ENCODE measurements at places on chromosomes 3 and 15.
A peak's percentile ranks its signal among the peaks of the same experiment; 100 is the strongest.

GRCh38 chr3:184981071-184981470 is 169.1 kb downstream of the VPS8 start:
- no peak for DNase-seq

- no peak for DNase-seq
Observed at GRCh38 chr3:141019244-141019643, 31.9 kb upstream of the SPSB4 start.

DNA sequence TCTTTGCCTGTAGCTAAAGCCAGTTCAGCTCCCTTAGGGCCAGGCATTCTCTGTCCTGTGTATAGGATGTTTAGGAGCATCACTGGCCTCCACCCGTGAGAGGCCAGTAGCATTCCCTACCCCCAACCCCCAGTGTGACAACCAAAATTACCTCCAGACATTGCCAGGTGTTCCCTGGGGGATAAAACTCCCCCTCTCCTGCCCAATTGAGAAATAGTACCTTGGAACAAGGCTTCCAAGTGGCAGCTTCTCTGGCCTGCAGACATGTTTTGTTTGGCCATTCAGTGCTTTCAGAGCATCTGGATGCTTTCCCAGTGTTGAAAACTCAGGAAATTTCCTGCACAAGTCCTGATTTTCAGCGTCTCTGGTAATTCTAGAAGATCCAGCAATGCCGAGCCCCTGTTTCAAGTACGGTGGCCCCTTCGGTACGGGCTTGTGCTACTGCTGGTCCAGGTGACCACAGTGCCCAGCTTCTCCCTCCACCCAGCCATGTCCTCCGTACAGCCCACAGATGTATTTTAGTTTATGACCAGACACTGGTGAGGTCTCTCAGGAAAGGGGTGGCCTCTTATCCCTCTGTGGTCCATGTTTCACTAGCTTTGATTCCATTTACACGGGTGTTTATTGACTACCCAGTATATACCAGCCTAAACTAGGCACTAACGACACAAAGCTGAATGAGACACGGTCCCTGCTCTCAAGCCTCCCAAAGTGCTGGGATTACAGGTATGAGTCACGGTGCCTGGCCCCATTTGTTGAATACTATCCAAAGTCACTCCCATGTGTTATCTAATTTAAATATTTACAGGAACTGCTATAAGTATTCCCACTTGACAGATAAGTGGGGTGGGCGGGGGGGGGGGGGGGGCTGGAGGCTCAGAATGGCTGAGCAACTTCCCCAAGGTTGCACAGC is 125.4 kb upstream of the RAD18 start:
- DNase-seq, result no peak

DNA sequence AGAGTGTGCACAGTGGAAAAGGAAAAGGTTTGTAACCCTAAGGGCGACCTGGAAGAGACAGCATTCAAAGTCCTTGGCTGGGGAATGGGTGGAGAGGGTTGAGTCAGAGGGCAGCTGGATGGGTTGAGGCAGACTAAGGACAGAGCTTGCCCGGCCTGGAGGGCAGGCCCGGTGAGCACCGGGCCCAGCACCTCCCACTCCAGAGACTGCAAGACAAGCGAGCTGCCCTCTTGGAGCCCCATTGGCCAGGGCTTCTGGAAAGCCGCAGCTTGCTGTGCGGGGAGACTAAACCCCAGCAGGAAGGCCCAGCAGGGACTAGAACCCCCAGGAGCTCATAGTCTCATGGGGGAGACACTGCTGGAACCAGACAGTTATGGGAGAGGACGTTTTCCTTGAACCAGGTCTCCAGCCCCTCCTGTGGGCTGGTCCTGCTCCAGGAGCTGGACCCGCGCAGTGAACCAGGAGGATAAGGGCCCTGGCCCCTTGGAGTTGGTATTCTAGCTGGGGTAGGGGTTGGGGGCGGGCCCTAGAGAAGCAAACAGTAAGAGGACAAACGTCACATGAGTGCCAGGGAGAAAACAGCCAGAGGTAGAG is 59.1 kb downstream of the RGMA start:
- DNase-seq, result no peak

- DNase-seq, result no peak
Observed at GRCh38 chr3:155605571-155605970, 139.3 kb downstream of the PLCH1 start.

- peak; percentile 8 for DNase-seq
Observed at GRCh38 chr3:98343647-98344507, 9.8 kb upstream of the OR5K4 start.

DNA sequence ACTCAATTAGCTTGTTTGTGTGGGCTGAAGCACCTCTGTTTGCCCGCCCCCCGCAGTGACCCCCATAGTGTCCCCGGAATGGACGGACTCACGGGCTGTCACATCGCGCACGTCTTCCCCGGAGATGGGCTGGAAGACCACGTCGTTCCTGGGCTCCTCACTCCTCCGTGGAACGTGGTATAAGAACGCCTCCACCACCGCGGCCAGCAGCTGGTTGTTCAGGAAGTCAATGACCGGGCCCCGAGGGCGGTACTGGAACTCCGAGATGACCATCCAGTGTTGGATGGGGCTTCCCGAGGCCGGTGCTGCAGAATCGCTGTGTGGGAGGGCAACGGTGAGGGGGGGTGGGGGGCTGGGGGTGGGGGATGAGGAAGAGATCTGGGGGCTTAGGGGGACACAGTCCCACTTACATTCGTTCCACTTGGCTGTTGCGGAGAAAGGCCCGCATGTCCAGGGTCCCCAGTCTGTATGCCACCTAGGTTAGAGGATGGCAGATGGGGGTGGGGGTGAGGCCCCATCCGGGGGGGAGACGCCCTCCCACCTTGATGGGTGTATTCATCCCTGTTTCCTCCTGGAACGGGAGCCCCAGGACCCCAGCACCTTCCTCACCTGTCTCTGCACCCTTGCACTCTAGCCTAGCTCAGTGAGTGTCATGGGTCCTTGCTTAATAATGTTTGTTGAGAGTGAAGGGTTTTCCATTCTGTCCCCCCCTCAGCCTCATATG is 30.2 kb downstream of the MUC20 start:
- DNase-seq, result no peak

DNA sequence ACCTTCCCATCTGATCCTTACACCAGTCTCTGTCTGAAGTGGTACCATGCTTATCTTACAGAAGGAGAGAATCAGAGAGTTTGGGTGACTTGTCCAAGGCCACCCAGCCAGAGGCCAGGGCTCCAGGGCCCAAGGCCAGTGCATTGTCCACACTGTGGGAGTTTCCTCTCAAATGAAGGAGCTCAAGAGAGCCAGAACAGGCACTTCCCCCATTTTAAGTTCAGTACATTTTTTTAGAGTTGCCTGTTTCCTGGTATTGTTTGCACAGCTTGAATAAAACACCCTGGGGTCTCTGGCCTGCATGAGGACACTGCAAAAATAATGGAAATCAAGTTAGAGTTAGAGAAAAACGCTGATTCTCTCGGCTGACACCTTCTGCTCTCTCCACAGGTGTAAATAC is 284.0 kb downstream of the SQOR start:
- no peak for DNase-seq

Measured in stimulated activated CD4-positive, alpha-beta T cell treated with anti-CD3 and anti-CD28 coated beads, Interleukin-2, amount 100 ng/mL, for 4 hours (primary cell).